ENCODE measurements at places on chromosomes 2 and 18. TPM values are rescaled to one million over a fixed set of nuclear protein-coding genes. Genes with fewer than 3 reads are reported as not detected.
A peak's percentile ranks its signal among the peaks of the same experiment; 100 is the strongest.

Gene EGR4
- total RNA-seq: 0.69 TPM

Gene RND3
- not detected for total RNA-seq

Gene CXCR4
- 2,224 TPM for total RNA-seq

Gene PCARE
- total RNA-seq: not detected

Gene CNPPD1
- total RNA-seq: 68.2 TPM

Gene THSD7B
- not detected for total RNA-seq

Gene GPBAR1
- 1.2 TPM for total RNA-seq

Gene MOGAT1
- total RNA-seq: not detected

DNA sequence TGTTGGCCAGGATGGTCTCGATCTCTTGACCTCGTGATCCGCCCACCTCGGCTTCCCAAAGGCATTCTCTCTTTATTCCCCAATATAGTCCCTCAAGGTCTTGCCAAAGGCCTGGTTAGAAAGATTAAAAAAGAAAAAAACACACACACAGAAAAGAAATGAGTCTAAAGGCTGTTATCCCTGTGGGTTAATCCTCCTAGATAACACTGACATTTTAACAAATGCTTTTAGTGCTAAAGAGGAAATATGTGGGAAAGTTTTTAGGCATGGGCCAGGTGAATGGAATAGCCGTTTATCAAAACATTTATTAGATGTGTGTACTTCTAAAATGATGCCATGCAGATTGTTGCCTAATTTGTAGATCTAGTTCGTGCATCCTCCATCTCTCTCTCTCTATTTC is 261.6 kb upstream of the FN1 start:
- no peaks in the 10 kb centered on the region for H3K27me3 ChIP-seq
- H3K4me1 ChIP-seq: no peaks in the 10 kb centered on the region
- H3K36me3 ChIP-seq: no peaks in the 10 kb centered on the region
- H3K27ac ChIP-seq: no peak overlapping the region

GRCh38 chr2:173755798-173756197 is 209.4 kb downstream of the SP3 start:
- DNase-seq: no peak
- no peak overlapping the region for H3K4me3 ChIP-seq
- H3K36me3 ChIP-seq: no peaks in the 10 kb centered on the region
- no peaks in the 10 kb centered on the region for H3K4me1 ChIP-seq
- H3K27me3 ChIP-seq: peaks cover 3% of the 10 kb centered on the region

DNA sequence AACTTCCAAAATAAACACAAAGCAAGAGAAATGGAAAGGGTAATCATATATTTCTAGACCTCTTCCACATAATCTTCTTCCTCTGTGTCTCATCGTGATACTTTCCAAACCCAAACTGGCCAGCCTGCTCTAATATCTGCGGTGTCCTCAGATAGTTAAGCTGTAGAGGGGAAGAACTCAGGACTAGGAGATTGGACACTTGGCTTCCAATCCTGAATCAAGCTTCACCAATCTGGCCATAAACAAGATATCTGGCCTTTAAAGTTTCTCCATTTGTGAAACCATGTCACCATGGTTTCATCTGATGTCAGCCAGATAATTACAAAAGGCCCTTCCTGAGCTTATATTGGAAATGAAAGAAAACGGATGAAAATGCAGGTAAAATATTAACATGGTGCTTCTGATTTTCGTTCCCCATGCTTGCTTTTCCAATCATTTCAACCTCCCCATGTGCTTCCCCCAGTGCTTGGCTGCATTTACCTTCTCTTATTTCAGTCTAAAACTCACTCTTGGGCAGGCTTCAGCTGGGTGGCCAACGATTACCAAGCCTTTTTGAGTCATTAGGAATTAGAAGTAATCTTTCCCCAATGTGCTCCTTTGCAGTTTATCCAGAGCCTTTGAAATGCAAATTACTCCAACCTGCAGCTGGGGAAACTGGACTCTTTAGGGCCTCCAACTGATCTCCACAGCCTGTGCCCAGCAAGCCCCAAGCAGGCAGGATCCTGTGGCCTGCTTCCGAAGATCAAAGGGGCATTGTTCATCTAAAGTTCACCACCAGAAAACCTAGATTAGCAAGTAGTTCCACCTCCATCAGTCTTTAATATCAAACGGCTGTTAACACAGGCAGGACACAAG is 44.5 kb upstream of the MYCN start:
- H3K27me3 ChIP-seq: no peaks in the 10 kb centered on the region
- no peaks in the 10 kb centered on the region for H3K36me3 ChIP-seq
- H3K4me3 ChIP-seq: no peak overlapping the region
- no peak for DNase-seq
- no peaks in the 10 kb centered on the region for H3K4me1 ChIP-seq
- no peak overlapping the region for H3K27ac ChIP-seq

DNA sequence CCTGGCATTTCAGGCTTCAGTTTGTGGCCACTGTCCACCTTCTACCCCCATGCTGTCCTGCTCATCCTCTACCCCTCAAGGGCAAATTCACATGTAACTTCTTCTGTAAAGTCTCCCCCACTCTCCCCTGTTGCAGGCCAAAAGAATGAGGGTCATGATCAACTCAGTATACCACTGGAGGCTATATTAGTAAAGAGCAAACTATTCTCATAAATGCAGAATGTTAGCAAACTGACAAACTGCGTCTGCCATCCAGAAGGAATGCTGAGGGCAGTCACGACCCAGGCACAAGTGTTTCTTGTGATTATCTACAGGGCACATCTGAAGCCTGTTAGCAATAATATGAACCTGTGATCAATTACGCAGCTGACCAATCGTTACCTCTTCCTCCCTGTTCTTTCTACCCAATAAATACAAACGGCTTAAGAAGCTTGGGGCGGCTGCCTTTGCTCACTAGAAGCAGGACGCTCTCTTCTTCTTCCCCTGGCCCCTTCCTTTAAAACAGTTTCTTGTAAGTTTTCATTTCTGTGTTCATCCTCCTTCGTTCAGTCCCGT is 58.3 kb downstream of the SEPTIN10 start:
- no peak overlapping the region for H3K4me3 ChIP-seq
- H3K4me1 ChIP-seq: no peaks in the 10 kb centered on the region
- no peaks in the 10 kb centered on the region for H3K27me3 ChIP-seq
- H3K27ac ChIP-seq: no peak overlapping the region
- no peaks in the 10 kb centered on the region for H3K36me3 ChIP-seq

DNA sequence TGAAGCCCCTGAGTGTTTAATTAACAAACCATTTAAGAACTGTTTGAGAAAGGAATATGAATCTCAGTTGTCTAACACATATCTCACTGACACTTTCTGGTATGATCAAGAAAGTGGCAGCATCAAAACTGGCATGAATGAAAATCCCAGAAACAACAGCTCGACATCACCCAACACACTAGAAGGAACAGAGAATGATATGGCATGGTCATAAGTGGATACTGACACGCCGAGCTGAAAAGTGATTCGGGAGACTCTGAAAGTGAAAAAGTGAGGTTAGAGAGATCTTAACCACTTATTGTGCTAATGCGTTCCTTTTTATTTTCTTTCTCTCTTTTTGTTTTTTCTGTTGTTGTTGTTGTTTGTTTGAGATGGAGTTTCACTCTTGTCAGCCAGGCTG is 37.9 kb downstream of the MRPL35 start:
- H3K36me3 ChIP-seq: no peaks in the 10 kb centered on the region
- DNase-seq: no peak
- no peak overlapping the region for H3K4me3 ChIP-seq
- H3K27me3 ChIP-seq: no peaks in the 10 kb centered on the region
- H3K27ac ChIP-seq: no peak overlapping the region
- H3K4me1 ChIP-seq: peaks cover 7% of the 10 kb centered on the region

DNA sequence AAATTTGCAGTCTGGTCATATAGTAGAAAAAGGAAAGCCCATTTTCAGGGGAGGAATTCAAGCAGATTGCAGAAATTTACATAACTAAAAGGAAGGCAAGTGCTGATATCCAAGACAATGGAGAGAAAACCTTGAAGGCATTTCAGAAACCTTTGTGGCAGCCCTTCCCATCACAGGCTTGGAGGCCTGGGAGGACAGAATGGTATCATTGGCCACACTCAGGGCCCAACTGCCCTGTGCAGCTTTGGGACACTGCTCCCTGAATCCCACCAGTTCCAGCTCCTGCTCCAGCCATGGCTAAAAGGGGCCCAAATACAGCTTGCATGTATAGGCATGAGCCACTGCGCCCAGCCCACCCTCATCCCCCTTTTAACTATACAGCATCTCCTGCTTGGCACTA is 81.1 kb upstream of the NYAP2 start:
- no peaks in the 10 kb centered on the region for H3K4me1 ChIP-seq
- no peak overlapping the region for H3K4me3 ChIP-seq
- no peak overlapping the region for H3K27ac ChIP-seq
- H3K27me3 ChIP-seq: no peaks in the 10 kb centered on the region

DNA sequence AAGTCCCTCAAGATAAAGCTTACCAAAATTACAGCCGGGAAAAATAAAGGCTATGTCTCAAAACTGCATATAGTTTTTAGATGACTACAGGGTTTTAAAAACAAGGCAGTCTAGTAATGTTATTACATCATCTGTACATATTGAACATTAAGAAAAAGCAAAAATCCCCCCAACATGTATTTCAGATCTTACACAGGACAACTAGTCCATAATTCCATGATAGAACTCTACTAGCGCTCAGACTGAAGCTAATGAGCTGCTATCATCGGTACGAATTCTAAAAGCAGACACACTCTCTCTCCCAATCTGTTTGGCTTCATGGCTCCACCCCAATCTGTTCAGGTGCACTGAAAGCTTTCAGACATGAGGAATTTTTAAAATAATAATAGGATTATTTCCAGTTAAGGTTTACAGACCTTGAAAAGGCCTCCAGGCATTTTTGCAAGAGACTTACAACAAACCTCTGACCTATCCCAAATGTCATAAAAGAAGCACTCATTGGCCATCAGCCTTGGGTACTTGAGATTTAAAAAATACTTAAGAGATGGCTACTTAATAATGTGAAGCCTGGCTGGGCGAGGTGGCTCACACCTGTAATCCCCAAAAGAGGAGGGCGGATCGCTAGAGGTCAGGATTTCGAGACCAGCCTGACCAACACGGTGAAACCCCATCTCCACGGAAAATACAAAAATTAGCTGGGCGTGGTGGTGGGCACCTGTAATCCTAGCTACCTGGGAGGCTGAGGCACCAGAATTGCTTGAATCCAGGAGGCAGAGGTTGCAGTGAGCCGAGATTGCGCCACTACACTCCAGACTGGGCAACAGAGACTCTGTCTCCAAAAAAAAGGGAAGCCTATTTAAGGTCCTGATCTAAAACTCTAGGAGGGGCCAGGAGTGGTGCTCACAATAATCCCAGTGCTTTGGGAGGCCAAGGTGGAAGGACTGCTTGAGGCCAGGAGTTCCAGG is 2.0 kb downstream of the NPC1 start:
- H3K4me1 ChIP-seq: peaks cover 47% of the 10 kb centered on the region
- H3K4me3 ChIP-seq: peak overlapping the region; percentile 98
- H3K27me3 ChIP-seq: no peaks in the 10 kb centered on the region

DNA sequence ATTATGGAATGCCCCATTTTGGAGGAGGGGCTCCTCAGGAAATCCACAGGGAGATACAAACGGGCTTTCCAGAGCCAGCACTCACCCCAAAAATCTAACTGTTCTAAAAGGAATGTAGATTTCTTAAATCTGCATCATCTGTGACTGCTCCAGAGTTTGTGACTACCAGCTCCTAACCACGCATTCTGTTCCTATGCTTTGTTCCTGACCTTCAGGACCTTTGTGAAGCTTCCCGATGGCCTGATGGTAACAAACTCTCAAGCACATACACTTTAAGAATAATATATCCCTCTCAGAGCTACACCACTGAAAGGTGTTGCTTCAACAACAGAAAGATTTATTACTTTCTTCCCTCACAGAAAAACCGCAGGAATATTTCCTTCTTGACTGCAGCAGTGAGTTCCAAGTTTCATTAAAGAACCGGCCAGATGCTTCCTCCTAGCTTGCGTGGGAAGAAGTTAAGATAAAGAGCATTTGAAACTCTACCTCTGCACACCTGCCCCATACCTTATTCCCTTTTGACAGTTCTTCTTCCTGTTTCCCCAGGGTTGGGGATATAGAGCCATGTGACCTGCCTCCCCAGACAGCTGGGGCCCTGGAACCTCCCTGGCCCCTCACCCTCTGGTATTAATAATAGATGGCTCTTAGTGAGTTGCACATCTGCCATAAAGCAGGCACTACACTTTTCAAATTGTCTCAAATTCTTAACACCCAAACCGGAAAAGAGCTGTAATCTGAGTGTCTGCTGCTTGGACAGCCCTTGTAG is 40.2 kb upstream of the EML4 start:
- H3K4me3 ChIP-seq: peak overlapping the region; percentile 67
- peak overlapping the region; percentile 85 for H3K27ac ChIP-seq
- H3K4me1 ChIP-seq: peaks cover 98% of the 10 kb centered on the region

- no peaks in the 10 kb centered on the region for H3K4me1 ChIP-seq
- H3K27me3 ChIP-seq: no peaks in the 10 kb centered on the region
- H3K4me3 ChIP-seq: no peak overlapping the region
- H3K27ac ChIP-seq: no peak overlapping the region
Measured at GRCh38 chr2:127330753-127331152, 36.8 kb upstream of the ERCC3 start.

DNA sequence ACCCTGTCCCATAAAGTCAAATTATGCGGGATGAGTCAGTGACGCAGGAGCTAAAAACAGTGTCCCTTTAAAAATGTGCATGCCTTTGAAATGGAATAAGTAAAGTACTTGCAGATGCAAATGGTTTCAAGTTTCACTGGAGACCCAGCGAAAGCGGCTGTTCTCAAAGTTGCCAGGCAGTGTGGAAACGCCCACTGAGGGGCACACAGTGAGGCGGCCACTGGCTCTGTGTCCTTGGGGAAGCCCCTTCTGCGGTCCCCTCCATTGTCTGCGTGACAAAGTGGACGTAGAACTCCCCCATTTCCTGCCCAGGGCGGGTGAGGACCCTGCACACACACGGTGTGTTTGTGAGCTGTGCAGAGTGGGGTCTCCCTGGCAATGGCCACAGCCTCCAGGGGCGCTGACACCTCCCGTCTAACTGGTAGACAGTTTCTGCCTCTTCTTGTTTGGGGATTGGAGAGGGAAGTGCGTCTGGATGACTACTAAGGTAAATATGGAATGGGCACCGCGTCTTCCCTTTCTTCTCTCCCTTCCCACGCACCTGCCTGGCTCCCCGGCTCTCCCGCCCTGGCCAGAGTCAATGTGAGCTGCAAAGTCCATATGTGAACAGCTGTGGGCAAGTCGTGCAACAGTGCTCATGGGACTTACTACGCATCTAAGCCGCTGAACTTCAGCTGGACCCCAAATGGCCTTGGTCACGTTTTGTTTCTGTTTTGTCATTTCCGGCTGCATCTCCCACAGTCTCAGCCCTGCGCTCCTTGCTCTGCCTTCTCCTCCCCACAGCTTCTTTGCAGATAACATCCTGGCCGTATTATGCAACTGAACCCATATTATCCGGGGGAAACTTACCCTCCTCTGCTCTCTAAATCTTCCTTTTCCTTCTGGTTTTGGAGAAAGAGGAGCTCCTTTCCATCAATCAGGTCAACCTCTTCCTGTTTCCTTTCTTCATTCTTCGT is 33.7 kb upstream of the ZNF516 start:
- H3K4me1 ChIP-seq: no peaks in the 10 kb centered on the region
- H3K36me3 ChIP-seq: no peaks in the 10 kb centered on the region
- DNase-seq: no peak

GRCh38 chr2:46841621-46842020 is 74.0 kb downstream of the MCFD2 start:
- H3K4me1 ChIP-seq: no peaks in the 10 kb centered on the region
- H3K4me3 ChIP-seq: no peak overlapping the region
- DNase-seq: no peak
- no peaks in the 10 kb centered on the region for H3K27me3 ChIP-seq
